ENCODE measurements at places on chromosomes 2 and 18.

DNA sequence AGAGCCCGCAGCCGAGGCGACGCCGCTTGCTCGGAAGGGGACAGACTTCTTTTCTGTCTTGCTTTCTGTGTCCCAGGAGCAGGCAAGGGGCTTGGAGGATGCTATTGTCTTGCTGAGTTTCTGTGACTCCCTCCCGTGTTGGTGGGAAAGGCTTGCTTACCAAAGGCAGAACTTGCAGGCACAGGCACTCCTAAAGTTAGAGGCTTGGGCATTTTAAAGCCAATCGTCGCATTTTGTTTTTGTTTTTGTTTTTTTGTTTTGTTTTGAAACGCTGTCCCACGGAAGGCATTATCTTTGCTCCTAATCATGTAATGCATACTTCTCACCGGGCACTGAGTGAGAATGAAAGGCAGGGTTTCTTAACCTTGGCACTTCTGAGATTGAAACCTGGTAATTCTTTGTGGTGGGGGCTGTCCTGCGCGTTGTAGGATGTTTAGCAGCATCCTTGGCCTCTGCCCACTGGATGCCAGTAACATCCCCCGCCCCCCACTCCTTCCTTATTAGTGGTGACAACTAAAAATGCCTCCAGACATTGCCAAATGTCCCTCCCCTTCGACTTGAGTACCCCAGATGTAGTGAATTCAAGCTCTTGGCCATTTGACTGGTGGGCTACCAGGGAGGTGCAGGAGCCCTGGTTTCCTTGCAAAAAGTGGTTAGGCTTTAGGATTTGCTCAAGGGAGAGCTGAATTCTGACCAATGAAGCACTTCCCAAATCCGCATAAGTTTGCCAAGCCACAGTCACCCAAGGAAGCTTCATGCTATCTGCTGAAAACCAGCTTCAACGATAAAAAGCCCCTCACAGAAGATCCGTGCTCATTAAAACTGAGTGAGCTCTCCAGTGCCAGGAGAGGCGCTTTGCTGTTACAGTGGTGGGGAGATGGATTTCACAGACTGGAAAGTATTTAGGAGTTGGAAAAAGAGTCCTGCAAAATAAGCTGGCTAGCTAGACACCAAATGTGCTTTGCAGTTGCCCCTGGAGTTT is 1.2 kb downstream of the ANTXR1 start:
- no peak for DNase-seq

DNA sequence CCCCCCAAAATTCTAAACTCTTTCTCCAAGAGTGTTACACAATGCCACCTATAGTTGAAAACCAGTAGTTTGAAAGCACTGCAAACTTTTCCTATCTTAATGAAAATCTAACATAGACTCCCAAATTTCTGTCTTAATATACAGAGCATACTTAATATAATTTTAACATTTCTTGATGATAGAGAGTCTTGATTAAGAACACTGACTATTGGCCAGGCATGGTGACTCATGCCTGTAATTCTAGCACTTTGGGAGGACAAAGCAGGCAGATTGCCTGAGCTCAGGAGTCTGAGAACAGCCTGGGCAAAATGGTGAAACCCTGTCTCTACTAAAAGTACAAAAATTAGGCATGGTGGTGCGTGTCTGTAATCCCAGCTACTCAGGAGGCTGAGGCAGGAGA is 34.2 kb downstream of the ASXL2 start:
- no peak for DNase-seq

DNA sequence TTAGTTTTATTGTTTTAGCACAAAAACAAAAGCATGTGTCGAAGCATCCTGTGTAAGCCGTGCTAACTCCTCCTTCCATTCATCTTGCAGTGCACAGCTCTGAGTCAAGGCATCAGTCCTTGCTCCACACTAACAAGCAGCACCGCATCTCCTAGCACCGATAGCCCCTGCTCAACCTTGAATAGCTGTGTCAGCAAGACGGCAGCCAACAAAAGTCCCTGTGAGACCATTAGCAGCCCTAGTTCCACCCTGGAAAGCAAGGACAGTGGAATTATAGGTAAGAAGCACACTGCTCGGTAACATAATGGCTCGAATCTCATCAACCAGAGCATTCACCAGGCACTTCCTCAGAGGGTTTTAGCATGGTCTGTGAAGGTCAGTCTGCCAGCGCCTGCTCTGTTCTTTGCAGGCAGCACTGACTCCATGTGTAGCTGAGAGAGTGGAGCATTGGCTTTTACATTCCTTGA is 136.2 kb downstream of the WDSUB1 start:
- DNase-seq: no peak

GRCh38 chr2:62657783-62658182 is 47.7 kb upstream of the EHBP1 start:
- DNase-seq: no peak

GRCh38 chr2:240060977-240061591 is 7.8 kb upstream of the OR6B3 start:
- DNase-seq: peak; percentile 30

DNA sequence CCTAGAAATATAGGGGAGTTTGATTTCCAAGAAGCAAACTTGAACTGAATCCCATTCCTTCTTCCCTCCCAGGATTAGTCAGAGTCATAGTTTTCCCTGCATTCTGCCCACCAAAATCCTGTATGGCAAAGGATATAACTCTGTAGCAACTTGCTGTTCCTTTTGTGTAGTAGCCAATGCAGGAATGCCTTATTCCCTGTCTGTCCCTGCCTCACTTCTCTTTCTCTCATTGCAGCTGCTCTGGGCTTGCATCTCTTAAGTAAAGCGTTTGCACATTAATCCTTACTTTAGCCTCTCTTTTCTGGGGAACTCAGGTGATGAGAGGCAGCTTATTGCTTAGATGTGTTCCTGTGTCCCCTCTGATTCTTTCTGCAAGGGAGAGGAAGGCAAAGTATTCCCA is 333.1 kb upstream of the VWC2L start:
- DNase-seq: no peak

DNA sequence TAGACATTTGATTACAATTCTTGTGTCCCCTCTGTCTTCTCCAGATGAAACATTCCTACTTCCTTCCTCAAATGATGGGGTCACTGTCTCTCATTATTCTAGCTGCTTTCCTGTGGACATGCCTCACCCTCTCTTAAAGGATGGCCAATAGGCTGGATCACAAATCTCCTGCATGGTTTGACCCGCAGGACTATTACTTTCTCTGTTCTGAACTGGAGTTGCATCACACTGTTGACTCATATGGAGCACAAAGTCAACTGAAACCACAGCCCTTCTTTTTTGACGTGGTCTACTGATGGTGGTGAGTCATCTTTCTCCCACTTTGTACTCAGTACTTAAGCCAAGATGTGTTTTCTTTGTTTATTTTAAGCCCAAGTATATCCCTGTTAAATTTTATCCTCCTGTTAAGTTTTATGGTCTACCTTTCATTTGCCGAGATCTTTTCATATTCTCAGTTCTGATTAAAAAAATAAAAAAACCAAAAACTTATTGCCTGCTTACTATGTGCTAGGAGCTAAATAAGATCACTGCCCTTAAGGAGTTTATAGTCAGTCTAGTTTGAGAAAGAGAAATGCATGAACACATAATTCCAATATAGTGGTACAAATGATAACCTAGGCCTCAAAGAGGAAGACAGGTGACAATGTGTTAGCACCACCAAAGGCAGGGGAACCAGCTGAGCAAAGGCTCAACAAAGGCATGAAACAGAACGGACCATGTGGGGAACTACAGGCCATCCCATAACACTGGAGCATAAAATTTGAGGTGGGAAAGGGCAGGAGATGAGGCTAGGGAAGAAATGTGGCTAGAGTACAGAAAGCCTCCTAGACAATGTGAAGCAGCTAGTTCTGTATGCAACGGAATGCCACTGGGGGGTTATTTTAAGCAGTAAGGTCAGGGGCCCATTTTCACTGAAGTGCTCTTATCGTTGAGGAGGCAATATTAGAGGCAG is 67.6 kb upstream of the ZFP36L2 start:
- peak; percentile 15 for DNase-seq

GRCh38 chr2:38098421-38099098 is 22.6 kb upstream of the CYP1B1 start:
- no peak for DNase-seq

DNA sequence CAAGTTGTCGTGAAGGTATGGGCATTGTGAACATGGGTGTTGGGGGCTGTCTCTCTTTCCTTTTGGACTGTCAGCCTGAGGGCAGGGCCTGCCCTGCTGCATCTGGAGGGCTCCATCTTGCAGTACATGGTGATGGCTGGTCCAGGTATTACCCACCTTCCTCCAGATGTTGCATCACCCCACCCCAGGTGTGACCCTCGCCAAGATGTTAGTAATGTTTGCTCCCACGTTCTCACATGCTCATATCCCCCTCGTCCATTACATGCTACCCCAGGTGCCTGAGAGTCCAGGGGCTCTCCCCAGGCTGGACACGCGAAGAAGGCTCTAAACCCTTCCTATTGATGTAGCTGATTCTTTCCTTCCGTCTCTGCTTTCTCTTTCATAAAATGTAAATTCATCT is 13.9 kb downstream of the ZAP70 start:
- no peak for DNase-seq

DNA sequence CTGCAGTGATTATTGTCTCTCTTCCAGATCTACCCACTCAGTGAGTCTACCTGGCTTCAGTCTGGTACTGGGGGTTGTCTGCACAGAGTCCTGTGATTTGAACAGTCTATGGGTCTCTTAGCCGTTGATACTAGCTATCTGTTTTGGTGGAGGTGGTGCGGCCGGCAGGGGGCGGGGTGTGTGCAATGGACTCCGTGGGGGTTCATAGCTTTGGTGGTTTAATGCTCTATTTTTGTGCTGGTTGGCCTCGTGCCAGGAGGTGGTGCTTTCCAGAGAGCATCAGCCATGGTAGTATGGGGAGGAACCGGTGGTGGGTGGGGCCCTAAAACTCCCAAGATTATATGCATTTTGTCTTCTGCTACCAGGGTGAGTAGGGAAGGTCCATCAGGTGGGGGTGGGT is 1120.1 kb upstream of the FAM98A start:
- DNase-seq: no peak
